ENCODE measurements at places on chromosomes 6 and 20.

DNA sequence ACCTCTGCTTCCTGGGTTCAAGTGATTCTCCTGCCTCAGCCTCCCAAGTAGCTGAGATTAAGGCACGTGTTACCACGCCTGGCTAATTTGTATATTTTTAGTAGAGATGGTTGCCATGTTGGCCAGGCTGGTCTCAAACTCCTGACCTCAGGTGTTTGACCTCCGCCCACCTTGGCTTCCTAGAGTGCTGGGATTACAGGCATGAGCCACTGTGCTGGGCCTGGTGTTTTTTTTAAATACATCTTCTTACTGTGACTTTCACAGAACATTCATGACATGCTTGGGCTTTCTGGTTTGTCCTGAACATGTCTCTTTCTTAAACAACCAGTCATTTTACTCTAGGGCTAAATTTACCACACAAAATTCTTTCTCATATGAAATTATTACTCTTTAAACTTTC is 34.7 kb upstream of the FAM8A1 start:
- no peak overlapping the region for H3K4me3 ChIP-seq
- H3K27ac ChIP-seq, result no peak overlapping the region
- no peaks in the 10 kb centered on the region for H3K4me1 ChIP-seq

GRCh38 chr6:157715728-157716164 is 107.3 kb upstream of the SNX9 start:
- no peaks in the 10 kb centered on the region for H3K36me3 ChIP-seq
- no peak overlapping the region for H3K4me3 ChIP-seq
- H3K4me1 ChIP-seq, result no peaks in the 10 kb centered on the region
- H3K27me3 ChIP-seq, result no peaks in the 10 kb centered on the region

- H3K27ac ChIP-seq, result no peak overlapping the region
- H3K36me3 ChIP-seq, result no peaks in the 10 kb centered on the region
- no peaks in the 10 kb centered on the region for H3K4me1 ChIP-seq
- DNase-seq, result no peak
These were observed 841.1 kb upstream of the MANEA start for GRCh38 chr6:94736236-94736635.

GRCh38 chr20:15756002-15756753 is 817.1 kb downstream of the KIF16B start:
- H3K27ac ChIP-seq, result no peak overlapping the region
- no peaks in the 10 kb centered on the region for H3K27me3 ChIP-seq
- no peak overlapping the region for H3K4me3 ChIP-seq
- no peak for DNase-seq
- H3K36me3 ChIP-seq, result no peaks in the 10 kb centered on the region
- no peaks in the 10 kb centered on the region for H3K4me1 ChIP-seq

All from Panc1 (cell line).